Activated effector memory CD4-positive, alpha-beta T cell treated with Interleukin-2 at 50 U/mL for 16 hours (primary cell): ENCODE measurements at places on chromosomes 12 and 14.

- no peak for DNase-seq
Measured at GRCh38 chr14:51520087-51520486, 131.6 kb upstream of the FRMD6 start.

GRCh38 chr14:33569821-33570687 is 380.8 kb downstream of the EGLN3 start:
- no peak for DNase-seq

DNA sequence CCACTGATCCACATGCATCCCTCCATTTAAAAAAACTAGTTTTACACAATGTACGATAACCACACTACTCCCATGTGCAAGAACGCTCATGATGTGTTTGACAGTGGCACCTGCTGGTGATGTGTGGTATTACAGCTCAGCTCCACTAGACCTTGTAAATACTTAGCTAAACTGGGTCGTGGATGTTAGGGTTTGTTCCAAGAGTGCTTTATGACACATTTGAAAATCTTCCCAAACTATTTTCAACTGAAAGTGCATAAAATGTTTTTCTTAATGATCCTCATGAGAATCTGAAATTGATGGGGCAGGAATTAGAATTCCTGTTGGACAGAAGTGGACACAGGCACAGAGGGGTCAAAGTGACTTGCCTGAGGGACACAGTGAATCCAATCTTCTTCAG is 99.2 kb downstream of the SCARB1 start:
- DNase-seq, result no peak

- DNase-seq, result no peak
Measured at GRCh38 chr12:14514154-14514842, 53.4 kb downstream of the PLBD1 start.

GRCh38 chr14:24135584-24135833 is 485 bp upstream of the PSME1 start:
- DNase-seq, result no peak

DNA sequence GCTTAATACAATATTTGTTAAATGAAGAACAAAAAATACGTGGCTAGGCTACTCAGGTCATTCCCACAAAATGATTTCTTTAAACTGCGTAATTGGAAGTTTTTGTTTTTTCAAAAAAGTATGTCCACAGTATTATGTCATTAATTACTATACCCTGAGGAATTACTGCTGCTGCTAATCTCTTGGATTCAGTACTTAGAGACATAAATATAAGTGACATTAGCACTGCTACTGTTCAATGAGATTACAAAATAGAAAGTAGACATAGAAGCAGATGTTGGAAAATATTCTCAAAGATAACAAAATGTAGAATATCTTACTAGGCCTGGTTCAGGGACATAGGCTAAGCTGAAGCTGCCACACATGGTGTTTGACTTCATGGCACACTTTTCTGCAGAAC is 36.3 kb downstream of the HMGA2 start:
- DNase-seq, result no peak

DNA sequence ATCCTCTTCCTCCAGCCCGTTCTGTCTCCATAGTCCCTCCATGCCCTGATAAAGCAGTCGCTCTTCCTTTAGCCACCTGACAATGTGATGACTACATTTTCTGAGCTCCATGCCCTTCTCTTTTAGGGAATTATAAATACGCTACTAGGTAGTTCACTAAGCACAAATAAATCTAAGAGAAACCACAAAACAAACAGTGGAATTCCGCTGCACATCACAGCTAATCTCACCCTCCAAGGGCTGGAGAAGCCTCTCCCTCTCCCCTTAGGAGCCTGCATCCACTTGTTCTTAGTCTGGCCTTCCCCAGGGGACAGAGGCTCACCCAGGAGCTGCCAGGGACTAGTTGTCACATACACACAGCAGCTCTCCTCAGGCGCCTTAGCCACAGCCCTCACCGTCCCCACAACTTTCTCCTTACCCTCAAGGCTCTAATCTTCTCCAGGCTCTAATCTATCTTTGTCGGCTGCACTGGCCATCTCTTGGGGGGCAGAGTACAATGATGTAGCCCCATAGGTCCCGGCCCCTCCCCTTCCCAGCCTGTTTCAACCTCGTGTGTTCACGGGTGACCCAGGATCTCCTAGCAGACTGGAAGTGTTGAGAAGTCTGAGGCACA is 55.9 kb upstream of the GPR68 start:
- no peak for DNase-seq

GRCh38 chr12:69065775-69066174 is 132.8 kb upstream of the CPM start:
- DNase-seq, result no peak

GRCh38 chr14:38107216-38107631 is 100.5 kb upstream of the SSTR1 start:
- DNase-seq, result no peak

GRCh38 chr14:62691647-62692489 is 353.4 kb downstream of the KCNH5 start:
- no peak for DNase-seq

DNA sequence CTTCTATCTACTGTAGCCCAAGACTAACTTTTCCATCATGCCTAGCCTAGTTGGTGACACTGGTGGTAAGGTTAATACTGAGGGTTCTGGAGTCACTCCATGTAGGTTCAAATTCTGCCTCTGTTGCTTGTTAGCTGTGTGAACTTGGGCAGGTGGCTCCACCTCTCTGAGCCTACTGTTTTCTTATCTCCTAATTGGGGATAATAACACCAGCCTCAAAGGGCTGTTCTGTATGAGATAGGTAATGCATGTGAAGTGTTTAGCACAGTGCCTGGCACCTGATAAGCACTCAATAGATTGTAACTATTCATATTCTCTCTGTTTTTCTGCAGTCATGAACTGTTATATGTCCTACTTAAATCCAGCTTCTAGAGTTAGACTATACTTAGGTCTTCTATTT is 17.5 kb upstream of the SPPL3 start:
- no peak for DNase-seq

GRCh38 chr12:38538319-38538718 is 221.7 kb downstream of the ALG10B start:
- DNase-seq, result no peak

DNA sequence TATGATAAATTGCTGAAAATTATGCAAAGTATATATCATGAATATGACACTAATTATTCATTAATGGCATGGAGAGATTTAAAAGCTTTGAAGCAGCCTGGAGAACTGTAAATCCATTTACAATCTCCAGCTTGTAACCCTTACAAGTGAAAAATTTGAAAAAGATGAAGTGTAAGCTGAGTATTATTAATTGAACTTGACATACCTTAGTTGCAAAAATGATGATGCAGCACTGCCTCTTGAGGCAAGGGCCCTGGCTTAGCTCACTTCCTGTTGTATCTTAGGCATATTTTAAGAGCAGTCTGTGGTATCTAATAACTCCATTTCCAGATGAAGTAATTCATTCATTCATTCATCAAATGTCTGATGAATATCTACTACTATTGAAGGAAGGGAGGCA is 158.6 kb downstream of the ANO4 start:
- DNase-seq, result no peak

- no peak for DNase-seq
Measured at GRCh38 chr12:125999628-126000027, 934.4 kb downstream of the AACS start.

DNA sequence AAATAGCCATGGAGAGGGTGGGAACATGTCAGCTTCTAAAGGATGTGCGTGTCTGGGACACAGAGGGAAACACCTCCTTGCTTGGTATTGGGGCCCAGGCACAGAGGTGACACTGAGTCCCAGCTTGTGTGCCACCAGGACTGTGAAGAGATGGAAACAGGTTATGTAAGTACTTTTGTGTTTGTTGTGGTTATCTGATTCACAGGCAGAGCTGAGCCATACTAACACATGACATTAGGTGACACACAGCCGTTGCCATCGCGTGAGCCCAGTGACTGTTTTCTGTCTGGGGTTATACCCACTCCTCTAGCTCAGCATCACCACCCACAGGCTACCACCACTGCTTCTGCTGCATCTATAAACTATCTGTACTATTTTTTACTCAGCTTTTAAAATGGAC is 12.1 kb upstream of the FLVCR2 start:
- DNase-seq, result peak; percentile 70

- no peak for DNase-seq
Measured at GRCh38 chr12:96183734-96184370, 10.3 kb upstream of the ELK3 start.

DNA sequence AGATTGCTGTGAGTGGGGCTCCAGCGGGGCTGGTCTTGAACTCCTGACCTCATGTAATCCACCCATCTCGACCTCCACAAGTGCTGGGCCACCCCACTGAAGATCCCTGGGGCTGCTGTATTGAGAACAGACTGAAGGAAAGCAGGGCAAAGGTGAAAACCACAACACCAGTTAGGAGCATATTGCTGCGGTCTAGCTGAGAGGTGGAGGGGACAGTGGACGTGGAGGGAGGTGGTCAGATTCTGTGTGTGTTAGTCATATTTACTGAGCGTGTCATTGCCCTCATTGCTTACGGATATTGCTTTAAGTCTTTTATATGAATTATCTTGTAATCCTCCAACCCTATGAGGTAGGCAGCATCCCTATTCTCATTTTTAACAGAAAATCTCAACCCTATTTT is 69.0 kb upstream of the OVCH1 start:
- DNase-seq, result no peak

GRCh38 chr14:77061630-77062257 is 33.2 kb upstream of the IRF2BPL start:
- no peak for DNase-seq

GRCh38 chr14:74838166-74838565 is 37.8 kb downstream of the PROX2 start:
- no peak for DNase-seq

DNA sequence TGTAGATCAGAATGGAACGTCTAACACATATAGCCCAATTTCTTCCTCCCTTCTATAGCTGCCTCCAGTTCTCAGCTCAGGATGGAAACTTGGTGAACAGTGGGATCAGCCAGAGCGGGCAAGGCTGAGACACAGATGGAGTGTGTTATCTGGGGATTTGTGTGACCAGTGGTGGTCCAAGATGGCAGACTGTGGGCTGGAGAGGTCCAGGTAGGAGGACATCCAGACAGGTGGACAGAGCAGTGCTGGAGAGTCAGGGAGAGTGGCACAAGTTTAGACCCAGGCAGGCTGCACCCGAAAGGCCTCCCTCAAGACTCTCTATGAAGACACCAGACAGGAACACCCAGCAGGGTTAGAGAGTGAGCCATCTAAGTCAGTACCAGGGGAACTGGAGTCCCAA is 116.1 kb upstream of the CPSF6 start:
- DNase-seq, result no peak

DNA sequence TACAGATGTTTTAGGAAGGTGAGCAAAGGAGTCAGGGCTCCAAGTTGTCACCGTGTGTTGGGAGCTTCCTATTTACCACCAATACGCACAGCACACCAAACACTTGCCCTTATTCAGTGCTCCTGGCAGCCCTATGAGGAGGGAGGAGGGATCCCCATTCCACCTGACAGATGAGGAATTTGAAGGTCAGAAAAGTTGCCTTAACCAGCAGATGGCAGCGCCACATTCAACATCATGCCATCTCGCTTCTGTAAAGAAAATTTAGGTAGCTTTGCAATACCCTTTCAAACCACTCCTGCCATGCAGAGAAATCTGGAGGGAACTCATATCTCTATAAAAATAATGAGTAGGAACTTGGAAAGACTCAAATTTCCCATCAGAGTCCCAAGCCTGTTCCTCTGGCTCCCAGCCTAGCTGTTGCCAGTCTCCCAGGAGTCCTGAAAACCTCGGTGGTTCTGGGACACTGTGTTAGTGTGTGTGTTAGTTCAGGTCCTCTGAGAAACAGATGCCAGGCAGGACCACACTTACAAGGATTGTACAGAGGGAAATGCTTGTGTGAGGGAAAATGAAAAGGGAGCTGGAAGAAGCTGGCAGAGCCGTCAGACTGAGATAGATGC is 410.5 kb downstream of the MED13L start:
- DNase-seq, result no peak

- DNase-seq, result no peak
Measured at GRCh38 chr12:39224971-39225370, 217.9 kb downstream of the KIF21A start.

DNA sequence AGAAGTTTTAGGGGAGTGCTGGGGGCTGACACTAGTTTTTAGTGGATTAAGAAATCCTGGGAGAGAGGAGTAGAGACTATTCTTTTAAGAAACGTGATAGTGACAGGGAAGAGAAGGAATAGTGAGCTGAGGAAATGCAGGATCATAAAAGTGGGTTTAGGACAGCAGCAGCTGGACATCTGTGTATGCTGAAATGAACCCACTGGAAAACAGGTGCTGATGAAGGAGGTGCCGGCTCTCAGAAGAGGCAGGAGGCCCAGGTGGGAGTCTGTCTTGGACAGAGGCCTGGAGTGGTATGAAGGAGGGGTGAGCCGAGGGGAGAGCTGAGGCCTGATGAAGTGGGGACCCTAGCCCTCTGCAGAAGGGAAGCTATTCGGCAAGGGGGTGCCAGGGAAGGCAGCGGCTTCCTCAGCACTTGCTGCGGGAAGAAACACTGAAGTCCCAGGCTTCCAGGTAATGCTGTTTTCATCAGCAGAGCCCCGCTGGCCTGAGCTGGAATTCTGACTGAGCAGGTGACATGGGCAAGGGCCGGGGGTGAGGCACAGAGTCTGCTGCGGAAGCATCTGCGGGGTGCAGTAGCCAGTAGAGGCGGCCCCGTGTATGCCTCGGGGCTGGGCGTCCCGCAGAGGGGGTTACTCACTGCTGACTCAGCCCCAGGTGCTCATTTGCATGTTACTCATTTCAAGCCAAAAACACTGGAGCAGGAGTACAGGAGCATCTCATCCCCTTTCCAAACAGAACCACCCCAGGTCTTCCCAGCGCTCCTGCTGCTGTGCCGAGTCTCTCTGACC is 89.7 kb downstream of the TMCC3 start:
- no peak for DNase-seq

- no peak for DNase-seq
Measured at GRCh38 chr12:75011120-75011519, 198.5 kb downstream of the KCNC2 start.

DNA sequence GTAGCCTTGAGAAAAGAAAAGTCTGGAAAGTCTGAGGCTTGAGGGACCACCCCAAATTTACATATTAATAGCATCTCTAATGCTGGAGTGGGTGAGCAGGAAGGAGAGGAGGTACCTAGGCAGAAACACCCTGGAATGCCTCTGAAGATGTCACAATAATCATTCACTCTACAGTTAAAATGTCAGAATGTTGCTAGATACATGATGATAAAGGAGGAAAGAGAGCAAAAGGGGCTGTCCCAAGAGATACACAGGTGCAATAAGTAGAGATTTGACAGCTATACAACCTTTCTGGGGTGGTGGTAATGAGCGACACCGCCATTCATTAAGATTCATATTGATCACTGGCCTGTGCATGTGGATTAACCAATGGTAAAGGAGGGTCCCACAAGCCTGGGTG is 540.5 kb upstream of the FBXO33 start:
- DNase-seq, result no peak

GRCh38 chr14:105192866-105193731 is 12.0 kb upstream of the NUDT14 start:
- no peak for DNase-seq

- DNase-seq, result no peak
Measured at GRCh38 chr12:78870539-78870938, 6.0 kb downstream of the SYT1 start.

GRCh38 chr14:101737414-101738339 is 23.8 kb upstream of the PPP2R5C start:
- no peak for DNase-seq
